ENCODE measurements at places on chromosomes 16 and 17. TPM values are rescaled to one million over a fixed set of nuclear protein-coding genes. Genes with fewer than 3 reads are reported as not detected.

CEP295NL gene
- 0.36 TPM for total RNA-seq

GPRC5B gene
- total RNA-seq = 2.9 TPM

SUPT4H1 gene
- total RNA-seq = 40.5 TPM

TERB1 gene
- 0.12 TPM for total RNA-seq

GAS7 gene
- total RNA-seq = 5.0 TPM

CRISPLD2 gene
- total RNA-seq = 1.8 TPM

TMEM114 gene
- not detected for total RNA-seq

SLFN14 gene
- total RNA-seq = not detected

HOXB3 gene
- 7.6 TPM for total RNA-seq

All from T-cell (primary cell).